Activated naive CD8-positive, alpha-beta T cell treated with anti-CD3 and anti-CD28 coated beads, Interleukin-2, amount 10 ng/mL, durations not matched to agents 7 days and 5 days (primary cell): ENCODE measurements at places on chromosomes 11 and 22. TPM values are rescaled to one million over a fixed set of nuclear protein-coding genes. Genes with fewer than 3 reads are reported as not detected.
A peak's percentile ranks its signal among the peaks of the same experiment; 100 is the strongest.

NLRP14 gene
- total RNA-seq: not detected

CASP5 gene
- not detected for total RNA-seq

SLC43A3 gene
- total RNA-seq: 67.8 TPM

DNA sequence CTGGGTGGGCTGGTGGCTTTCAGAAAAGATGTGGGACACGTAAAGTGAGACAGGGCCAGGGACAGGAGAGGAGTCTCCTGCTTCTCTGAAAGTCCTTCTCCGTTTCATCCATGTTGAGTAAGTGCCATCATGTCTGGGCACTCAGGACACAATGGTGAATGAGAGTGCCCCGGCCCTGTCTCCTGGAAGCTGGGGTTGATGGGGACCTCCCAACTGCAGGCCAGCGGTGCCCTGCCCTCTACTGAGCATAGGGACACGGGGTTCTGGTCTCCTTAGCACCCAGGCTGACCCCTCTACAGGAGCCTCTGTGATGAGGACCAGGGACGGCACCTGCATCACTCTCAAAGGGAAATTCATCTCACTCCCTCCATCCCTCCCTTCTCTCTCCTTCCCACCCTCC lies 772.3 kb downstream of the BRD1 start:
- no peaks in the 10 kb centered on the region for H3K36me3 ChIP-seq
- no peaks in the 10 kb centered on the region for H3K4me1 ChIP-seq
- peak; percentile 12 for DNase-seq
- H3K4me3 ChIP-seq: no peak overlapping the region

DNA sequence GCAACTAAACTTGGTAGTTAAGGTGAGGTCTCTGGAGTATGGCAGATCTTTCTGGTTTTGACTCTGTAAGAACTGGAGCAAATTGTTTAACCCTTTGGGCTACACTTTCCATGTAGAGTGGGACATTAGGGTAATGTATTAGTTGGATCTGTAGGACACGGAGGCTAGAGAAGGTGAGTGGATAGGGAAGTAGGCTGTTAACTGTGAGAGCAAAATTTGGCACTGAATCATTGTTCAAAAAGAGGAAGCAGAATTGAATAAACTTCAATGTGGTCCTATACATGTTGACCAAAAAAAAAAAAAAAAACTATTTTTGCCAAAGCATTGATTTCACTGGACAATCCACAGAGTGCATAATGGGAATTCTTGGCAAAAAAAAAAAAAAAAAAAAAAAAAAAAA lies 370.2 kb upstream of the CHORDC1 start:
- no peak for DNase-seq
- no peak overlapping the region for H3K27ac ChIP-seq
- H3K27me3 ChIP-seq: no peaks in the 10 kb centered on the region

GRCh38 chr22:36287881-36288515 lies 35.1 kb downstream of the APOL1 start:
- peaks cover 29% of the 10 kb centered on the region for H3K4me1 ChIP-seq
- H3K27me3 ChIP-seq: no peaks in the 10 kb centered on the region
- H3K27ac ChIP-seq: no peak overlapping the region
- H3K36me3 ChIP-seq: peaks cover 46% of the 10 kb centered on the region

GRCh38 chr11:35139722-35140282 lies 831 bp downstream of the CD44 start:
- H3K36me3 ChIP-seq: peaks cover 11% of the 10 kb centered on the region
- H3K27me3 ChIP-seq: no peaks in the 10 kb centered on the region
- peak overlapping the region; percentile 93 for H3K4me3 ChIP-seq
- no peak for DNase-seq

GRCh38 chr22:23306438-23306921 lies 126.2 kb downstream of the BCR start:
- no peak for DNase-seq
- H3K4me1 ChIP-seq: no peaks in the 10 kb centered on the region
- no peak overlapping the region for H3K27ac ChIP-seq
- no peaks in the 10 kb centered on the region for H3K27me3 ChIP-seq
- H3K4me3 ChIP-seq: no peak overlapping the region

DNA sequence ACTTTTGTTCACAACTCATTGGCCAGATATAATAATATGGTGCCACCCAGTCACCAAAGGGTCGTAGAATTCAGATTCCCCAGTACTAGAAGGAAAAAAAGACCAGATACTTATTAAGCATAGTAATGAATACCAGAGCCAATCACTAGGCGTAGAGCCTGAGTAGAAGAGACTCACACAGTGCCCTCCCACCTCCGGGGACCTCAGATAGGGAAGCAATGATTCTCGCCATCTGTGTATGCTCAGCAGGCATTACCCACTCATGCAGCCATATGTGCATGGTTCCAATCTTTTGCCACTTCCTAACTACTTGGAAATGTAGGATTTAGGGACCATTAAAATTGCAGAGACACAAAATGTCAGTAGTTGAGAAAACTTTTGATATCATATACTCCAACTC lies 85.3 kb downstream of the C11orf87 start:
- H3K4me1 ChIP-seq: no peaks in the 10 kb centered on the region
- no peak for DNase-seq
- no peaks in the 10 kb centered on the region for H3K36me3 ChIP-seq
- H3K27me3 ChIP-seq: peaks cover 4% of the 10 kb centered on the region
- no peak overlapping the region for H3K27ac ChIP-seq
- no peak overlapping the region for H3K4me3 ChIP-seq

DNA sequence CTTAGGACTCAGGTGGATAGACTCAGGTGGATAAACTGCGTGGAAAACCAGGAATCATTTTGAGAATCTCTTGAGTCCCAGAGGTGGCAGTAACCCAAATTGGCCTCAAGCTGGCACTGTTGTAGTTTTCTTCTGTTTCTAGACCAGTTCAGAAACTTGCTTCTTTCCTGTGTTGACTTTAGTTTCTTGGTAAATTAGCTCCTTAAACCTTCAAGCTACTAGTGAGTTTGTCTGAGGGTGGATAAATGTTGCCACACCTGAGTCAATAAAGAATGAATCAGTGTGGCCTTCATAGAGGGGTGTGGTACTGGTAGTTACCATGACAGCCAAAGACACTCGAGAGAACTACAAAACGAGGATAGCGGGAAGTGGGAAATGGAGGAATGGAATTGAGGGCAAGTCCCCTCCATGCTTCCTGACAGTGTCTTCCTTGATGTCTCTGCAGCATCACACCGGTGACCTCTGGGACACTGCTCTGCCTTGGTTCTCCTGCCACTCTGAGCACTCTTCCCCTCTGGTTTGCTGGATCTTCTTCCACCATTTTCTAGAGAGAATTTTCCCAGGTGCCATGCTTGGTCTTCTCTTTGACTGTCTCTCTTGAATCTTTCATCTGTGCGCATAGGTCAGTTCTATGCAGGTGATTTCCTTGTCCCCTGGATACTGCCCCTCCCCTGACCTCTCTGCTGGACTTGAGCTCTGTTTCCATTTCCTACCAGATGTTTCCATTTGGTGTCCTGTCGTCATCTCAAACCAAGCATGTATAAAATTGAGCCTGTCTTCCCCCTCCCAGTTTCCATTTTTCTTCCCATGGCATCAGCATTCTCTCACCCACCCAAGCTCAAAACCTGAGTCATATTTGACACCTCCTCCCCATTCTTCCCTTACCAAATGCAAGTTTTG lies 7.2 kb downstream of the POLD4 start:
- H3K27me3 ChIP-seq: no peaks in the 10 kb centered on the region
- no peak for DNase-seq
- peak overlapping the region; percentile 82 for H3K27ac ChIP-seq
- peaks cover 29% of the 10 kb centered on the region for H3K4me1 ChIP-seq
- H3K36me3 ChIP-seq: no peaks in the 10 kb centered on the region

DNA sequence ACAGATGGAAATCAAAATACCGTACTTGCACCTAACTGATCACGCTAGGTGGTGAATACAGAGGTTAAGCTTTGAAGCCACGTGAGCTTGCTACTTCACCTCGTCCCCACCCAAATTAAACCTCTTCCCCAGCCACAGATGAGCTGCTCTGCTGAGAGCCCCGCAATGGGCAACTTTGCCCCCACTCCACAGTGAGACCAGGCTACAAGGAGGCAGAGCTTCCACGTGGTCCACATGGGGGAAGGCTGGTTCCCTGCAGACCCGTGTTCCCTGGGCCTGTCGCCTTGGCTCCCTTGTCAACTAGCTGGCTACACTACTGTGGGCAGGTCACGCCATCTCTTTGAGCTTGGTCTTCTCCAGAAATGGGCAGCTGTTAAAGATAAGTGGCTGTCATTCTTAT lies 10.9 kb downstream of the CD5 start:
- peaks cover 84% of the 10 kb centered on the region for H3K4me1 ChIP-seq
- H3K27me3 ChIP-seq: no peaks in the 10 kb centered on the region
- no peak for DNase-seq
- peak overlapping the region; percentile 88 for H3K4me3 ChIP-seq

DNA sequence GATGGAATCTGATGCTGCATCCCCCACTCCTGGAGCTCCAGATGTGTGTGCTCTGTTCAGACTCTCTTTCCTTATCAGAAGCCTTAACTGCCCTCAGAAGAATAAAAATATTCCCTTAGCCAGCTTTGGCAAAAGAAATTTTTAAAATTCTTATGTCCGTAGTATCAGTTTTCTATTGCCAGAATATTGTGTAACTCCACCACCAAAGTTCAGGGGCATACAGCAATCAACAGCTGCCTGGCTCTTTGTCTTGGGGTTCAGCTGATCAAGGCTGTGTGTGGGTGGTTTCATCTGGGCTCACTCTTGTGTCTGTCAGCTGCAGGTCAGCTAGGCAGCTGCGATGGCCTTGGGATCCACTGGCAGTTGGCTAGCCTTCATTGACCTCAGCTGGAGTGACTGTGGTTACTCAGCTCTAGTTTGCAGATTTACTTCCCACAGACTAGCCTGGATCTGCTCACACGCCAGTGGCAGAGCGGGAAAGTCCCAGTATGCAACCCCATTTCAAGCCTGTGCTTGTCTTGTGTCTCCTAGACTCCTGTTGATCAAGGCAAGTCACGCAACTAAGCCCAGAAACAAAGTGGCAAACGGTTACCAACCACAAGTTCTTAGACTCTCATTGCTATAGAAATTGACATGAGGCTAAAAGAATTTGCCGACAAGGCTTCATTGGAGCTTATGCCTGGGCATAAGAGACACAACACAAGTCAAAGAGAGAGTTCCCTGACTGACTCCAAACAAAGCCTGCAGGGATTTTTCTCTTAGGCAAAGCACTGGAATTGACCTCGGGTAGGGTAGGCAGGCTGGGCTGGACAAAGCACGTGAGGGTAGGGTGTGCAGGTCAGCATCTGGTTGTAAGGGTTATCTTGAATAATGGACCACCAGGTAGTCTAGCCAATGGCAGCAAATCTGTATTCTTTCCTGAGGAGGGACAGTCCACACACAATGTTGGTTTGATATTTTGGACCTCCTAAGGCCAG lies 7.5 kb downstream of the TMEM138 start:
- DNase-seq: no peak
- H3K4me3 ChIP-seq: no peak overlapping the region
- H3K36me3 ChIP-seq: peaks cover 39% of the 10 kb centered on the region
- no peaks in the 10 kb centered on the region for H3K27me3 ChIP-seq
- H3K27ac ChIP-seq: no peak overlapping the region
- H3K4me1 ChIP-seq: peaks cover 9% of the 10 kb centered on the region

- peaks cover 9% of the 10 kb centered on the region for H3K27me3 ChIP-seq
- no peak overlapping the region for H3K27ac ChIP-seq
- H3K36me3 ChIP-seq: no peaks in the 10 kb centered on the region
- peak; percentile 15 for DNase-seq
- no peak overlapping the region for H3K4me3 ChIP-seq
Measured at GRCh38 chr22:44919691-44920090, 90.1 kb downstream of the PHF21B start.
